ENCODE measurements at places on chromosomes 16 and 17.

- DNase-seq = peak; percentile 48
Measured at GRCh38 chr17:37107406-37108083, 158.8 kb downstream of the AATF start.

DNA sequence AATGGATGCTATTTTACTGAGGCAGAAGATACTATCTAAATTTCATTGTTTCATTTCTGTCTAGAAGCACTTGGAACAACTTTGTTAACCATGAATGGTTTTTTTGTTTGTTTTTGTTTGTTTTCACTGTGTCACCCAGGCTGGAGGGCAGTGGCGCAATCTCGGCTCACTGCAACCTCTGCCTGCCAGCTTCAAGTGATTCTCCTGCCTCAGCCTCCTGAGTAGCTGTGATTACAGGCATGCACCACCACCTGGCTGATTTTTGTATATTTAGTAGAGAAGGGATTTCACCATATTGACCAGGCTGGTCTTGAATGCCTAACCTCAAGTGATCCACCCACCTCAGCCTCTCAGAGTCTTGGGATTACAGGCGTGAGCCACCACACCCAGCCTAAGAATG, 40.5 kb downstream of the ABHD15 start:
- no peak for DNase-seq

DNA sequence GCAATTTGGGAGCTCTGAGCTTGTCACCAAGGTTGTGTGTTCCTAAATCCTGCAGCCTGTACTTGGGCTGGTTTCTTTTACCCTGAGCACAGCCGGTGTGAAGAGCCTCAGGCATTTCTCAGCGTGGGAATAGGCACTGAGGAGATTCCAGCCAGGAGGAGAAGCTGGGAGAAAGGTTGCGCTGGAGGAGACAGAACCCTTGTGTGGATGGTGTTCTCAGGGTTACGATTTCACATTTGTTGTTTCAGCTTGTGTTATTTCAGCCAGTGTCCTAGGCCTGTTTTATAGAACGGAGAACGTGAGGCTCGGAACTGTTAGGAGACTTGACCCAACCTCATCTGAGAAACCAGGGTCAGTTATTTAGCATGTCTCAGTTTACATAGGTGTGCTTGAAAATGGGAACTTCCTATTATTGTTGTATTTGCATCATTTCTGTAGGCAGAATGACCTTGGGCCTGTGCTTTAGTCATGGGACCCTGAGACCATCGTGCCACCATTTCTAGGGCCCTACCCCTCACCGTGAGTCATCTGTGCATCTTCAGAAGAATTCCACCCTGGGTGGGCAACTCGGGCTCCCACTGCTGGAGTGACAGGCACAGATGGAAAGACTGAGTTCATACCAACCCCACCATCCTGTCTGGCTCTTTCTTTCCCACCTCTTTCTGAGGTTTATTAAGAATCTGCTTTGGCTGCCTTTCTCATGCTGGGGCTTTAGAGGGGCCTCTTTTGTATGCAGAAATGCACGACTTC, 134.9 kb downstream of the MSI2 start:
- DNase-seq = peak; percentile 99

- no peak for DNase-seq
Measured at GRCh38 chr16:84600343-84601229, 17.3 kb downstream of the COTL1 start.

DNA sequence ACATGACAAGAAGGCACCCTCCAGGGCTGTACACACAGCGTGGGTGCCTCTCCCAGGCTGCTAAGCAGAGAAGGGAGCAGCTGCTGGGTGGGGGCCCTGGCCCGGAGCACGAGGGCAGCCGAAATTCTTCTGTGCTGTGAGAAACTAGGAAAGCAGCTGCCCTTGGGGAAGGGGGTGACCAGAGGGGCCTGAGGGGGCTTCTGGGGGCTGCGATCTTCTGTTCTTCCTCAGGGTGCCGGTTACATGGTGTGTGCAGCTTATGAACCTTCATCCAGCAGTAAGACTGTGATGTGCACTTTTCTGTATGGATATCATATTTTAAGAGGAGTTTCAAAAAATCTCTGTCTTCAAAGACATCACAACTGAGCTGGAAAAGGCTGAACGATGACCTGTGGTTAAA, 43.2 kb upstream of the METRNL start:
- DNase-seq = no peak

DNA sequence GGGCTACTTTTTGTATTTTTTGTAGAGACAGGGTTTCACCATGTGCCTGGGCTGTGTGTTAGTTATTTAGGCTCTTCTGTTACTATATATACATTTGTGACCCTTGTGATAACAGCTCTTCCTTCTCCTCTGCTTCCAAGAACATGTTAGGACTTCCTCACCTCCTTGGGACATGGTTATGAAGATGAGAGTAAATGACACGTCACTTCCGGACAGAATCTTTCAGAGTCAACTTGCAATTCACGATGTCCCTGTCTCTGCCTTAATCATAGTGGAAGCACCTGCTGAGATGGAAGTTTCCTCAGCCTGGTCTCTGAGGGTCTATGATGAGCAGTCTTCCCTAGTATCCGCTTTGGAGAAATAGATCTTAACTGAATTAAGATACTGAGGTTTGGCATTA, 42.9 kb downstream of the CCDC42 start:
- no peak for DNase-seq

DNA sequence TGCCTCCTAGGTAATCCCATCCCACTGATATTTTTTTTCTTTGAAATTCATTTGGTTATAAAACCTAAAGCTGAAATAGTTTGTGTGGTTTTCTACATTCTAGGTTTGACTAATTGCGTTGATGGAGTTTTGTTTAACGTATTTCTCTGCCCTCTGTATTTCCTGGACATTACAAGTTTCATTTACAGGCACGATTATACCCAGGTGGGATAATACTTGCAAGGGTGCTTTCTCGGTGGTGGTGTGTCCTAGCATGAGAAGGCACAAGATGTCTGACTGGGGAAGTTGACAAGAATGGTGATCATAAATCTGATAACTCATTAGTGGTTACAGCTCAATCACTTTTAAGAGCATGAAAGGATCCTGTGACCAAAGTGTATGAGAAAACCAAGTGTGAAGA, 45.0 kb downstream of the DYNLRB2 start:
- no peak for DNase-seq

- DNase-seq = no peak
Measured at GRCh38 chr16:67961551-67961957, 6.9 kb downstream of the SLC12A4 start.

- no peak for DNase-seq
Measured at GRCh38 chr17:28041844-28042656, 427 bp upstream of the NLK start.

DNA sequence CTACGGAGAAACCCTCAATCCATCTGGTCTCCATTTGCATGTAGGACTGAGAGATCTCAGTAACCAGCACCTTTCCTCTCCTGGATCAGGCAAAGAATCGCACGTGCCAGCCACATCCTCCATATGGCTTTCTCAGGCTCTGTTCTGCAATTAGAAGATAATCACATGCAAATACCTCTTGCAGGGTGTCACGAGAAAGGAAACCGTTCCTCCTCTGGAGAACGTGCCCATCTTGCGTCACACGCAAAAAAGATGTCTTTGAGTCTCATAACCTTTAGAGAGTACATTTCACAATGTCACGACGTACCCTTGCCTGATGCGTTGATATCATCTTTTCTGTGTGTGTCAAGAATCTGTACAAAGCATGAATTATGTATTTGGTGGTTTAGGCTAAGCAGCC, 36.2 kb upstream of the DNAH17 start:
- DNase-seq = no peak

- DNase-seq = no peak
Measured at GRCh38 chr16:86953631-86954391, 363.4 kb downstream of the C16orf95 start.

DNA sequence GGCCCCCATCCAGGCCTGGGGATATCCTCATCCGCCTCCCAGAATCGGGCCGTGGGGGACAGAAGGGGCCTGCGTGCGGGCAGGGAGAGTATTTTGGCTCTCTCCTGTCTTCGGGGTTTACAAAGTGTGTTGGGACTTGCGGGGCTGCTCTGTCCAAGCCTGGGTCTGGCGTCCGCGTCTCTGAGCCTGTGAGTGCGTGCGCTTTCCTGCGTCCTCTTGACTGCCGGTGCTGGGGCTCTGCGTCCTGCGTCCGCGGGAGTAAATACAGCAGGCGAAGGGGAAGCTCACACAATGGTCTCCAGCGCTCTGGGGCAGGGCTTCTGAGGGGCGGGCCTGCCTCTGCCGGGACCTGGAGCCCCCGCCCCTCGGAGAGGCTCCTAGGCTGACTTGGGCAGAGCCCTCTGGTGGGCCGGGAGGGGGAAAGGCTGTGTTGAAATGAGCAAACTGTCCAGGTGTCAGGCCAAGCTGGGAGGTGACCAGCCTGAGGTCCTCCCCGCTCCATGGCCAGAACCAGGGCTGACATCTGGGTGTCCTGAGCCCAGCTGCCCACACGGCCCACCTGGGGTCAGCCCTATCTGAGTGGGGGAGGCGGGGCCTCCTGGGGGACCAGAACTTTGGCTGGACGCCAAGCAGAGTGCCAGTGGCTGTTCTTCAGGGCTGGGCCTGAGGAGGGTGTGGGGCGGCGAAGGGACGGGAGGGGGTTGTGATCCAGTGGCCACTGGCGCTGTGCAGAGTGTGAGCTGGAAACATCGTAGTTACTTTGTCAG, 233.6 kb downstream of the SEC14L1 start:
- DNase-seq = peak; percentile 88

DNA sequence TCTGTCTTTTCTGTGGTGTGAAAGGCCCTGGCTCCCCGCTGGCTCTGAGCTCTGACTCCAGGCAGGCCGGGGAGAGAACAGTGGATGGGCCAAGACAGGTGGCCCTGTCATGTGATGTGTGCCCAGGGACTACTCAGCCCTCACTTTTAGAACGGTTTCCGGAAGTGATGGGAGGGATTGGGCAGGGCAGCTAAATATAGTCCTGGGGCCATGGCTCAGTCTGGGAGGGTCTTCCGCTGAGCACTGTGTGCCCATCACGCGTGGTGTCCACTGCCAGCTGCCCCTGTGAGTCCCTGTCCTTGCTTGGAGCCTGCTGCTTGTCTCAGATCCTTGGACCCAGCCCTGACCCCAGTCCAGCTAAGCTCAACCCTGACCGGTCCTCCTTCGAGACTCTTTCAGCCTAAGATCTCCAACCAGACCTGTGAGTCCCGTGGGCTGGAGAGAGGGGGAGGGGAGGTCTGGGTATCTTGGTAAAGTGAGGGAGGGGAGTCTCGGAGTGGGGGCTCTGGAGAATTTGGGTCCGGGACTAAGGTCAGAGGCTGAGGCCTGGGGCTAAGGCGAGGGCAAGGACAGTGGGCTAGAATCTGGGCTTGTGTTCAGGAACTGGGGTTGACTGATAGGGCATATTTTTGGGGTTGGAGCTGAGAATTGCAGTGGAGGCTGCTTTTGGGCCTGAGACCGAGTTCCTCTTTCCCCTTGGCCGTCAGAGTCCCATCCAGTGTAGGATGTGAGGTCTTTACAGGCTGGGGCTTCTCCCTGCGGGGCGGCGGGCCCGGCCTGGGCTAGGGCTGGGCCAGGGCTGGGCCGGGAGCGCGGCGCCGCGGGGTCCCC, at the start of gene TRIM72:
TRIM72 (plus strand) TSS at position 243 of the 831 bp plus-strand sequence. CDS start 620 bp downstream, outside the sequence.
- DNase-seq = no peak

- DNase-seq = no peak
Measured at GRCh38 chr17:79562192-79562930, 48.5 kb downstream of the RBFOX3 start.

DNA sequence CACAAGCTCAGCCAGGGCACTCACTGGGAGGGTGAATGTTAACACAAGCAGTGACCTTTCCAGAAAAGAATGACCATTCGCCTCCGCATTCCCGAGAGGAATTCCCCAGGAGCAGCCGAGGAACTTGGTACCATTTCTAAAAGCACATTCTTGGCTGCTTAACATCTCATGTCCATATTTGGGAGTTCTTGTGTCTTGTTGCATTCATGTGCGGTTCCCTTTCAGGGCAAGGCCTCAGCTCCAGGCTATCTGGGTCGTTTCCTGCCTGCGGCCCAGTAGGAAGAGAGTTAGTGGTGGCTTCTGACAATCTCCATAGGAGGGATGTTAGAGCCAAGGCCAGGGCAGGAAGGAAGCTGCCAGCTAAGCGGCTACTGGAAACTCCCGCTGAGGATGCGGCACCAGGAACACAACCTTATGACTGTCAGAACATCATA, 27.8 kb upstream of the MEAK7 start:
- DNase-seq = no peak

GRCh38 chr17:45353043-45353442, 36.2 kb upstream of the MAP3K14 start:
- no peak for DNase-seq

DNA sequence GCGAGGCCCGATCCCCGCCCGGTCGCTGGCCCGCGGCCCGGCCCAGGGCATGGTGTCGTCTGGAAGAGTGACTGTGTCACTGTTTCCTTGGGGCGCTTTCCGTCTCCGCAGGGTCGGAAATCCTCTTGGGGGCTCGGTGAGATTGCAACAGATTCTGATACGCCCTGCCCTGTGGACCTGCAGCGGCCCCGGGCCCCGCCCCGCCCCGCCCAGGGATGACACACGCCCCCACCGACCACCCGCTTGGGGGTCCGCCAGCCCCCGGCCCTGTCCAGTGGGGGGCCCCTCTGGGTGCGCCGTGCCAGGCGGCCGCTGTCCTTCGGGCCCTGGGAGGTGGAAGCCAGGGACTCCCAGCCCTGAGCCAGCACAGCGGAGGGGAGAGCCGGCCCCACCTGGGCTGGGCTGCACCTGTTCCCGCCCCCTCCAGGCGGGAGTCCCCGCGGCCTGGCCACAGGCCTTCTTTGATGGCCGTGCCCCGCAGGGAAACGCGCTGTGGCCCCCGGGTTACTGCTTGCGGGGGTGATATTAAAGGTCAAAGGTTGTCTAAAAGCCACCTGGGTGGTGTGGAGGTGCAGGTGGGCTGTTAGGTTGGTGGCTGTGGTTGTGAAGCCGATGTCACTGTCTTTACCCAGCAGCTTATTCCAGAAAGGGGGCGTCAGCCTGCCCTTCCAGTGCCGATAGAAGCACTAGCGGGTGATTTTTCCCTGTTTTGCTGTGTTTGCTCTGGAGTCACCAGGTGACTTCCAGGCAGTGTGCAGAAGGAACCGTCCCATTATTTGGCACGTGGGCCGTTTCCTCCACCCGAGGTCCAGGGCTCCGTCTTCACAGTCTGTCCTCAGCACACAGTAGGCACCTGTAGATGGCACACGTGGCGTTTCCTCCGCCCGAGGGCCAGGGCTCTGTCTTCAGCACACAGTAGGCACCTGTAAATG, 752 bp downstream of the TBC1D24 start:
- no peak for DNase-seq

DNA sequence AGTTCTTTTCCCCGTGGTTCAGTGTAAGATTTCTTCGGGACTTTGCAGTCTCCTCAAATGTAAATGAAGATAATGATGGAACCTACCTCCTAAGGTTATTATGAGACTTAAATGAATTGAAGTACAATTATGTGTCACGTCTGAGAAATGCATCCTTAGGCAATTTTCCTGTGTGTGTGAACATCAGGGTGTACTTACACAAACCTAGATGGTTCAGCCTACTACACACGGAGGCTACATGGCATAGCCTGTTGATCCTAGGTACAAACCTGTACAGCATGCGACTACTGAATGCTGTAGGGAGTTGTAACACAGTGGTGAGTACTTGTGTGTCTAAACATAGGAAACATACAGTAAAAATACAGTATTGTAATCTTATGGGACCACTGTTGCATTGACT, 1.1 kb upstream of the FAM20A start:
- DNase-seq = no peak
